Neural crest cell (in vitro differentiated cells): ENCODE measurements at places on chromosomes 1 and 21.

- no peak for DNase-seq
Measured at GRCh38 chr1:150555971-150556865, 7.0 kb downstream of the ADAMTSL4 start.

DNA sequence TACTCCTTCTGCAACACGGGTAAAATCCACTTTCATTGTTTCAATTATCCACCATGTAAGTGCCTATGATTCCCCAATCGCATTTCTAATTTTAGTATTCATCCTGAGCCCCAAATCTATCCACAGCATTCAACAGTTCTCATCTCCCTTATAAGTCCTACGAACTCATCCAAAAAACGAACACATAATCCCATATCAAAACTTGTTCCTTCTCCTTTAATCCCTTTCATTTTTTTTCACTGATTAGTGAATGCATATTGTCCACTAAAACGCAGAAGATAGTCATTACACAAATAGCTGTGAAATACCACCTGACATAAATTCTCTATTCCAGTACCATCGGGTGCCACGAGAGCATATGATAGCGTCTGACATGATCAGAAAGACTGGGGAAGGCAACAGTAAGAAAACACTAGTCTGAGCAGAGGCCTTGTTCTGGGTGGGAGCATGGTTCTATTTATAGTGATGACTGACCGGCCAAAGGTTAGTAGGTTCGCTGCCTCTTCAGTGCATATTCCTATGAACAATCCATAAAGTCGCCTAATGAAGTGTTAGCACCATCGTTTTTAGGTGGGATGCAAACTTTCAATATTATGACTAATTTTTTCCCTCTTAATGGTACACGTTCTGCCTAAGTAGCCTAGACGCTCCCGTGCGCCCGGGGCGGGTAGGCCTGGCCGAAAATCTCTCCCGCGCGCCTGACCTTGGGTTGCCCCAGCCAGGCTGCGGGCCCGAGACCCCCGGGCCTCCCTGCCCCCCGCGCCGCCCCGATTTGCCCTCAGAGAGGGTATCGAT, 648 bp downstream of the ATP5PF start:
- no peak for DNase-seq

DNA sequence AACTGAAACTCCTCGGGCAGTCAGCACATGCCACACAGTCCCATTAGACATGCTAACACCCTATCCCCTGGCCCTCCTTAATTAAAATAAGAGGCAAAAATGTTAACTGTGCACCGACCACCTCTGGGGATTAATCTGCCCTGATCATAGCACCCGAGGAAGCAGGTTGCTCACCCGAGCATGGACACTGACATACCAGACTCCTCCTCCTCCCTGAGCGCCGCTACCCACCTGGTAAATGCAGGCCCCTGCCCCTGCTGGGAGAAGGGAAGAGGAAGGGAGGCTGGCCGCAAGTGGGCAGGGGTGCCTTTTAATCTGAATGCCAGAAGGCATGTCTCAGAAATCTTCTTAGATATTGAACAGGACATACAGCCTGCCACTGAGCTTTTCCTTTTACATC, 360.9 kb downstream of the RRAGC start:
- DNase-seq, result no peak

GRCh38 chr1:91591175-91591974, 90.7 kb downstream of the CDC7 start:
- no peak for DNase-seq

- DNase-seq, result no peak
Measured at GRCh38 chr1:185401019-185401418, 84.0 kb upstream of the IVNS1ABP start.
